Prostate gland (tissue), 2 donors: ENCODE measurements at places on chromosomes 1 and 21. TPM values are rescaled to one million over a fixed set of nuclear protein-coding genes. Genes with fewer than 3 reads are reported as not detected.

The CD1B gene
- not detected for total RNA-seq

The NTMT2 gene
- not detected for total RNA-seq

- no peak for DNase-seq
Observed at GRCh38 chr21:41641821-41642701, 124.8 kb downstream of the RIPK4 start.

DNA sequence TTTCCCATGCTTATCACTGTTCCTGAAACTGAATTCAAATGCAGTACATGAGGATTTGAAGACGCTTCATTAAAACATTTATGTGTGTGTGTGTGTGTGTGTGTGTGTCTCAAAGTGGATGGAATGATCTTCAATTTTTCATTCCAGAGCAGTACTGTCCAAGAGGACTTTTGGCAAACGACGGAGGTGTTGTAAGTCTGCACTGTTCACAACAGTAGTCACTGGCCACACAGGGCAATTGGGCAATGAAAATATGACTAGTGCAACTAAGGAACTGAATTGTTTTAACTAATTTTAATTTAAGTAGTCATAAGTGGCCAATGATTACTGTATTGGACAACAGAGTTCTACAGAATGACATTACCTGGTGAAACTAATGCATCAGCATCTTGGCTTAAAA lies 5.0 kb downstream of the TAF5L start:
- DNase-seq = no peak

DNA sequence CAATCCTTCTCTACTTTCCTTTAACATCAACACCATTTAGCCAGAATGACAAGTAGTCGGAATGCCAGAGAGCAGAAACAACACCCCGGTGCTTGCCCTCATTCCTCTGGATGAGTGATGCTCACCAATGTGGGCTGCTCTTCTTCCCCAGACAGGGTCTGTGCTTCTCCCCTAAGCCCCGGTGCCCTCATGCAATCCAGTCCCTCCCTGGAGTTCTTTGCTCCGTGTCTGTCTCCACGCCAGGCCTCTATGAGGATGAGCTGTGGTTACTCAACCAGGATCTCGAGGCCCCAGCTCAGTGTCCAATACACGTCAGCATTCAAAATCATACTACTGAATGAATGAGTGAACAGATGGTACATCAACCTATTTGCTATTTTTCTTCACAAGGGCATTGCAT lies 29.7 kb upstream of the PDE9A start:
- DNase-seq = no peak

DNA sequence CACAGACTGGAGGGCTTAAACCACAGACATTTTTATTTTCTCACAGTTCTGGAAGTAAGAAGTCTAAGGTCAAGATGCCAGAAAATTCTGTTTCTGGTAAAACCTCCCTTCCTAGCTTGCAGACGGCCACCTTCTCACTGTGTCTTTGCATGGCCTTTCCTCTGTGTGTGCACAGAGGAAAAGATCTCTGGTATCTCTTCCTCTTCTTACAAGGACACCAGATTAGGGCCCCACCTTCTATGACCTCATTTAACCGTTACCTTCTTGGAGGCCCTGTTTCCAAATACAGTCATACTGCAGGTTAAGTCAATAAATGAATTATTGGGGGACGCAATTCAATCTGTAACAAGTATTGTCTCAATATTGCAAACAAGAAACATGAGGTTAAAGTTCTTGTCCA lies 63.0 kb upstream of the PRDX6 start:
- no peak for DNase-seq

DNA sequence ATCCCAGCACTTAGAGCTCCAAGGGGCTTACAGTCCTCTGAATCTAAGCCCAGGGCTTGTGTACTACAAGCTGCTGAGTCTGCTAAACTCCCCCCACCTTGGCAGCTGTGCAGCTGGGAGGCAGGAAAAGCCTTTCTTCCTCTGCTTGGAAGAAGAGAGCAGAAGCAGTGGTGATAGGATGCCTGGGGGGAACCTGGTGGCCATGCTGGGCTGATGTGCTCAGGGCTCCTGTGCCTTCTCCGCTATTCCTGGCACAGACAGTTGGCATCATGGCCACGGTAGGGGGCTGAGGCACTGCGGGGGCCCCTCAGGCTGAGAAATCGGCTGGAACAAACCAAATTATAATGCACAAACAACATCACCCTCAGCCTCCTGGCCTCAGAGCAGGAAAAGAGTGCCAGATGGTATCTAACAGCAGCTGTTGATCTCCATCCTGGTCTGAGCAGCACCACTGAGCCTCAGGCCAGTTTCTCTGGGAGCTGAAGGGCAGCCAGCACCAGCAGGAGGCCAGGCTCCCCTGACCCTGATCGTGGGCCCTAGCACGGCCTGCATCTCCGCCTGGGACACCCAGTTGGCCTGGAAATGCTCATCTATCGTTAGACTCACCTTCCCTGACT lies 35.8 kb downstream of the ECE1 start:
- DNase-seq = no peak

- no peak for DNase-seq
Observed at GRCh38 chr1:150273311-150273710, 721 bp downstream of the C1orf54 start.

DNA sequence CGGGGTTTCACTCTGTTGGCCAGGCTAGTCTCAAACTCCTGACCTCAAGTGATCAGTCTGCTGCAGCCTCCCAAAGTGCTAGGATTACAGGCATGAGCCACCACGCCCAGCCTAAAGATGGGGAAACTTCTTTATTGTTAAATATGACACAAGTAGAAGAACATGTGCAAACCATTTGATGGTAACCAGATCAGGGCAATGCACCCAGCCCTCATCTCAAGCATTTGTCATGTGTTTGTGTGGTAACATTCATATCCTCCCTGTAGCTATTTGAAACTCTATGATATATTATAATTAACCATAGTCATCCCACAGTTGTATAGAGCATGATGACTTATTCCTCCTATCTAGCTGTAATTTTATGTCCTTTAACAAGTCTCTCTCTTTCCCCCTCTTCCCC lies 119.5 kb upstream of the TMPRSS2 start:
- no peak for DNase-seq

DNA sequence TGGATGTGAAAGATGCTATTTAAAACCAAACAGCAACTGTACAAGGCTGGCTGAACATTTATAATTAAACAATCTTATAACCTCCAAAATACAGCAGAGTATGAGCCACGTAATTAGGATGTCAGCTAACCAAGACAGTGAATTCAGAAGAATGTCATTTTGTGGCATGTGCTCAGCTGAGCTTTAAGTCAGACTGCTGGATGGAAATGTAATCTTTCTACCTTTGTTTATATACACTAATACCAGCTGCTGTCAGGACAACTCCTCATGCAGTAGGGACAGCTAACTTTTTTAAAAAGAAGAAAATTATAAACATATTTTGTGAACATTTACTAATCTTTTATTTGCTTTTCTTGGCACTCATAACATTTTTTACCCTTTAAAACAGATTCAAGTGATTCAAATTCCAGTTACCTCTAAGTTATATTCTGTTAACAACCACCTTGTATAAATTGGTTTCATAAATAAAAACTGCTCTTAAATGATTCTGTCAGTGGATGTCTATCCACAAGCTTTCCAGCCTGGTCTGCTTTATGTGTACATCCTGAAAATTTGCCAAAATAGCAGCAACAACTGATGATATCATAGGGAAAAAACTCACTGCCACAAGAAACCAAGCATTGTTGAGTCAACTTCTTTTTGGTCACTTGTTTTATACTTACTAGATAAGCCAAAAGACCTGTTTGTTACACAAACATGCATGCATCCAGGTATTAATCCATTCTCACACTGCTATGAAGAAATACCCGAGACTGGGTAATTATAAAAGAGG lies 36.1 kb downstream of the DPH5 start:
- no peak for DNase-seq
